Stimulated activated CD8-positive, alpha-beta memory T cell treated with anti-CD3 and anti-CD28 coated beads, Interleukin-7, amount 100 ng/mL, for 1 hour (primary cell): ENCODE measurements at places on chromosomes 2 and 18.
A peak's percentile ranks its signal among the peaks of the same experiment; 100 is the strongest.

DNA sequence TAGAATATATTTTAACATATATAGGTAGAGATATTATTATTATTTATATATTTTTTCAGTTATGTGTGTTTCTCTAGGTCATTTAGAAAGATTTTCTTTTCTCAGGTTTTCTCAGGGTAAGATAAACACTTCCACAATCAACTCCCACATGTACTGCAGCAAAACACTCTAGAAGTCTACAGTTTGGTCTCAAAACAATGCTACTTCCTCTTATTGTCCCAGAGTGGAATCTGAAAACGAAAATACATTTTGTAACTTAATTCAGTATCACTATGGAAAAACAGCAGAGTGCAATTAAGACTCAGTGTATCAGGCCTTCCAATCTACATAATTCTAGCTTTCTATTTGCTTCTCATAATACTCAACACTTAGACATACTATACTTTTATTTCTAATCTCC lies 190.1 kb upstream of the SLC35G4 start:
- DNase-seq: no peak

DNA sequence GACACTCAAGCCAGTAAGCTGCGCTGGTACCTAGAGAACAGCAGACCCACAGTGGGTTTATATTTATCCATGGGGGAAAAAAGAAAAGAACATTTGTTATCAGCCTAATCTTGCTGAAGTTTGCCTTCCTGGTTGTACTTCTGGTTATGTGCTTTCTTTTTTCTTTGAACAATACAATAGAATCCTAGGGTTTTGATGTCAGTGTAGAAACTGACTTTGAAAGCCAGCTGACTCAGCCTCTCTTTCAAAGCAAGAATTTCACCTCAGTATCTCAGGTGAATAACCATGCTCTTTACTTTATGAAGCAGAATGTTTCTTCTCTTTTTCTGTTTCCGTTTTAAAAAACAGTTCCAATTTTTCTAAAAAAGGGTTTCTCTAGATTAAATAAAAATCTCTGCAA lies 78.4 kb downstream of the CD8B2 start:
- no peak for DNase-seq

GRCh38 chr2:8819194-8819593 lies 18.2 kb downstream of the KIDINS220 start:
- DNase-seq: no peak

DNA sequence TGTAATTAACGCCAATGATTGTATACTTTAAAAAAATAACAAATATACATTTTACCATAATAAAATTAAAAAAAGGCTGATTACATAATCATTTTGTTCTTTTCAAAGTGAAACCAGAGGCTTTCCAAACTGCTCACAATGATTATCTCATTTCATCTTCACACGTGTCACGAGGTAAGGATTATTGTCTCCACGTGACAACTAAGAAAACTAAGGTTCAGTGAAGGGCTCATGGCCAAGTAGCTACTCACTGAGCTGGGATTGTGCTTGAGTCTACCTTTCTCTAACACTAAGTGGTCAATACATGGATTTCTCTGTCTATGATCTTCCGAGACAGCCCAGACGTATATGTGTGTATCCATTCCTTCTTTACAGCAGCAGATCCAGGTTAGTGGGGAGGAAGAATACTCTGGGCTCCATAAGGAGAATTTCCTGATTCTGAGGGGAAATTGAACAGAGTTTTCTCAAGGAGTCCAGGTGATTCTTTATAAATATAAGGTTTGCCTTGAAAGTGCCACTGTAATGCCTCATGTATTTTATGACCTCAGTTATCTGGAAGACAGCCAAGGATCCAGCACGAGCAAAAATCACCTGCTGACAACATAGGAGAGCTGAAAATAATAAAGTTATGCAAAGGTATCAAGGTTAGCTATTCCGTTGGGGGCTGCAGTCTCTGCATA lies 25.6 kb upstream of the ACSL3 start:
- no peak for DNase-seq

DNA sequence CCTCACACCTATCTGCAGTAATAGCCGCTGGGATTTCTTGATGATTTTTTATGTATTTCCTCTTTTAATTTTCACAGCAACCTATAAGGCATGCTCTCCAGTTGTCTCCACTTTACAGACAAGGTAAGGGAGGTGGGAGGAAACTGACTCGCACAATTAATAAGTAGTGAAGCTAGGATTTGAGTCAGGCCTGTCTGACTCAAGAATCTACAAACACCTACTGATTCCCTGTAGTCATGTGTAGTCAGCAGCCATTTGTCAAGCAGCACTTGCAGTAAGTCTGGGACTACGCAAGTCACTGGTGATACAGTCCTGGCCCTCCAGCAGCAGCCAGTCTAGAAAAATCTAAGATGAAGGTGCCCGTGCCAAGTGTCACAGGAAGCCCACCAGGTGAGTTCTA lies 193.6 kb upstream of the PKDCC start:
- no peak for DNase-seq

- DNase-seq: no peak
These were observed 259.1 kb downstream of the XIRP2 start for GRCh38 chr2:167147271-167147941.

DNA sequence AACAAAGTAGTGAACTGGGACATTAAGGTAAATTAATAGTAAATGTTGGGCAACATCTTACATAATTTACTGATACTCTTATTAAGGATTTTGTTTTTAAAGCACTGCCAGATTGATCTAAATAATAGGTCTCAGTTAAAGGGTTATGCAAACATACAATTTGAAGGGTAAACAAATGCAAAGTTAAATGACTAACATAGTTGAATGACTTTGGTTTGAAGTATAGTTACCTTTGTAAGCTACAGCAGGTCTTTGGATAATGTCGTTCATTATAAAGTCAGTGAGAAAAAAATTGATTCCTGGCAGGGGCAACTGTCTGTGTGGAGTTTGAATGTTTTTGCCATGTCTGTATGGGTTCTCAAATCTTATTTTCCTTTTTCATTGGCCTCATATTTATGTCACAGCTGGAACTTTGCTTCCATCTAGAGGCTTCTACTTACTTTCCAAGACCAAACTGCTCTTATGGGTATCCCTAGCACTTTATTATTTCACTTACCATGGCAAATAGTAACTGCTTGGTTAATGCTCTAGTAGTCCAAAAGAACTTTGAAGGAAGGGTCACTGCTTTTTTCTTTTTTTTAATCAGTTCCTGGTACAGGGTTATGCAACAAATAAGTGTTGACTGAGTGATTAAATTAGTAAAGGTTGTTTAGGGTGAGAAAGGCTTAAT lies 107.8 kb downstream of the NBEAL1 start:
- DNase-seq: no peak

DNA sequence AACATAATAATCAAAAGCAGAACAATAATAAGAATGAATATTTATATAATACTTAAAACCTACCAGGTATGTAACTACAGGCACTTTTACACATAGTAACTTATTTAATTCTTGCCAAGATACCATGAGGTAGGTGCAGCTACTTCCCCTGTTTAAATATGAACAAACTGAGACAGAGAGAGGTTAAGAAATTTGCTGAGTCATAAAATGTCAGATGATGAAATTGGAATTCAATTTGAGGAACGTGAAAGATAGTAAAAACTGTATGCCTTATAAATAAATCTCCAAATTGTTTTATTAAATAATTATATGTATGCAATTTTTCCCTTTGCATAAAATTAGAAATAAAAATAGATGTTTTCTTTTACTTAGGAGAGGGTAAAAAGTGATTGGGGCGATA lies 1103.3 kb upstream of the NRXN1 start:
- no peak for DNase-seq

- no peak for DNase-seq
These were observed 6.6 kb downstream of the BCL2L11 start for GRCh38 chr2:111127351-111127750.

DNA sequence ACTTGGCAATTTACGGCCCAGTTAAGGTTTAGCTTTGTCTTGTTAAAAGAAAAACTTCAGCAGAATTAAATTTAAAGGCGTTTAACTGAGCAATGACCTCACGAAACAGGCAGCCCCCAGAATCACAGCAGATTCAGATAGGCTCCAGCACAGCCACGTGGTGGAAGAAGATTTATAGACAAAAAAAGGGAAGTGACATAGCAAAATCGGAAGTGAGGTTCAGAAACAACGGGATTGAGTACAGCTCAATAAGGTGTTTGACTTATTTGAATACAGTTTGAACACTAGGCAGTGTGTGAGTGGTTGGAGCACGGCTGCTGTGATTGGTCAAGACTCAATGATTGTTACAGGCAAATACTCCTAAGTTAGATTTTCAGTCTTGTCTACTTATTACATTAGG lies 79.8 kb downstream of the MOGAT1 start:
- no peak for DNase-seq

DNA sequence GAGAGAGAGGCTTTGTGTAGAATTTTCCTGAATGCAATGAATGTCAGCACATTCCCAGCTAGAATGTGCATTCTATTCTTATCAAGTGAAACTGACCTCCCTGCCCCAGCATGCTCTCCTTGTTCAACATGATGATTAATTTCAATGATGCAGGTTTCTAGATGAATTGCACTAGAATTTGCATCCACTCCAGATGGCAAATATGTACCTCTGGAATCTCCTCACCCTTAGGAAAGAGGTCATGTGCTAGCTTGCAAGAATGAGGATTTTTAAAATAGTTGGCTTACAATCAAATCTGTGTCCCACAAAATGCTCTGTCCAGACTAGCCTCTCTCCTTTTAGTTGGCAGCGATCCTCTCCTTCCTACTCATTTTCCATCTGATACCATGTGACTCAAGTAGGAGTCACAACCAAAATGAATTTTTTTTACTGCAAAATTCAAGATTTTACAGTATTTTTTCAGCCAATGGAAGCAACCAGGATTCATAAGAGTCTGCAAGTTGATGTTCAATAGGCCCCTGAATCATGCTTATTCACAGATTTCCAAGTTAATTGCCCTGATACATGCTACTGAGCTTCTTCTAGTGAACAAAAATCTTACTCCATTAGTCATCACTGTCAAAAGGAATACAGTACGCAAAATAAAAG lies 21.0 kb upstream of the STAT4 start:
- DNase-seq: no peak

DNA sequence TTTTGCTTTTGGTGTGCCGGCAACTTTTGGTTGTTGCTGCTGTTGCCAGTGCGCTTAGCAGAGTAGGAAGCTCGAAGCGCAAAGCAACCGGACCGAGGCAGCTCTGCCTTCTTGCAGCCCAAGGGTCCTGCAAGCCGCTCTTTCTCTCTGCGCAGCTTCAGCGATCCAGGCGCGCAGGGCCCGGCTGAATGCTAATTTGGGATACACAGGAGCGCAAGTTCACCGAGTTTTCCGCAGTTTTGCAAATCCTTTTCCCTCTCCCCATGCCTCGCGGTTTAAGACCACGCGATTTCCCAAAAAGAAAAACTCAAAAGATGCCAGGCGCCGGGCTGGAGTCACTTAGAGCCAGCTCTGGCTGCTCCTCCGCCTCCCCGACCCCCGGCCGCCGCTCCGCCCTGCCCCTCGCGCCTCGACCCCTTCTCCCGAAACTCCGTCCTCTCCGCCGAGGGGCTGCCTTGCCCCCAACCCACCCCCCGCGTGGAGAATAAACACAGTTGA lies 13.5 kb upstream of the SIX3 start:
- DNase-seq: no peak

DNA sequence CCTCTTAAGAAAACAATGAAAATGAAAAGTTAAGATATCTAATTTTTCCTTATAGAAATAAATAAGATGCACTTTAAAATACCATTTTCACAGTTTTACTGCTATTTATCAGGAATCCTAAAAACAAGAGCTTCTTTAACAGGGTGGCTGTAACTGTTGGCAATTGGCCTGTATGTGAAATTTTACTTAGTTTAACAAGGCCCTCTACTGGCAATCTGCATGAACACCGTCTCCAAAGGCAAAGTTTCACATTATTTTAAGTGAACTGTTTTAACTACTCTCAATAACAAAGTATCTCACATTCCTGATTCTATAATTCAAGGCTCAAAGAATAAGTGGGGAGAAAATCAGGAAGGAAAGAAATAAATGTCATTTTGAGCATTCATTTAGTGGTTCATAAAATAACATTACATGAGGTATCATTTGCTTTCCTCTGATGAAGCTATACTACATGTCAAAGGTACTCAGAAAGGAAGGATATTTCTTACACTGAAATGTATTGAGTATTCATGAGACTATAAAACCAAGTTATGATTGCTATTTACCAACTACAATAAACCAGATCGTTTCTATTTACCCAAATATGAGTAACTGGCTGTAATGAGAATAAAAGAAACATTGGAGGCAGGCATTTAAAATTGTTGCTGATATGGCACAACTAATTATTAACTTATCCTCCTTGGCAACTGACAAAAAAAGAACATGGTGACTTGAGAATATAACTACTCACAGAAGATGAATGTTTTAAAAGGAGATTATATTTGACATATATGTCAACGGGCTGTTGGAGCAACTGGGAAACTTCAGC lies 7.0 kb downstream of the NCKAP5 start:
- no peak for DNase-seq

- DNase-seq: no peak
These were observed 228.6 kb upstream of the CHST9 start for GRCh38 chr18:27413495-27414401.

GRCh38 chr18:48866028-48866733 lies 84.6 kb downstream of the SMAD7 start:
- DNase-seq: no peak

- peak; percentile 64 for DNase-seq
These were observed 21.0 kb downstream of the INPP4A start for GRCh38 chr2:98465456-98466226.

DNA sequence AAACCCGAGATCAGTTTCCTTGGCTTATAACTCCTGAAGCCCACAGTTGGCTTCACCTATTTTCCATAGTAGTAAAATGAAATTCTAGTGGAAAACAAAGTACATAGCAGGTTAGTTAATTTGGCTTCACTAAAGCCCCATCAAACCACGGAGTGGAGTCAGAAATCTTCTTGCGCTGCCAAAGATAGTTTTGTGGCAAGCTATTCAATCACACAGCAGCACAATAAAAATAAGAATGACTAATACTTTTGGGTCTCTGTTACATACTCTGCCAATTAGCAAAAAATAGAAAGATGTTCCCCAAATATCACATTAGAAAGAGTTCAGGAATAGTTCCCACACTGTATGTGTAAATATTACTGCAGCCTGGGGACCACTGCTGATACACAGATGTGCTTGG lies 175.2 kb upstream of the NOL4 start:
- DNase-seq: no peak

DNA sequence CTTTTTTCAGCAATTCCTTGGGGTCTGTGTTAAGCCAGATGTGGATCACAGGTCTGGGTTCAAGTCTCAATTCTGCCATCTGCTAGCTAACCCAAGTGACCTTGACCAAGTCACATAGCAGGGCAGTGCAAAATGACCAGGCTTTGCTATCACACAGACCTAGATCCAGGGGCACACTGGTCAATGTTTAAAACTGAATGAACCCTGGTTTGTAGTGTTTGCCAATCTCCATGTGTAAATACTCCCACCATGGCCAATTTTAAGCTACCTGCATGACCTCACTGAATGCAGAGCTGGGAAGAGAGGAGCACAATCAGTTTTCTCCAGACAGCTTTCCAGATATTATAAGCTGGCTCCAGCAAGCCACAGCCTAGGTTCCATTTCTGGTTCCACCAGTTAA lies 142.9 kb downstream of the CHST9 start:
- no peak for DNase-seq

DNA sequence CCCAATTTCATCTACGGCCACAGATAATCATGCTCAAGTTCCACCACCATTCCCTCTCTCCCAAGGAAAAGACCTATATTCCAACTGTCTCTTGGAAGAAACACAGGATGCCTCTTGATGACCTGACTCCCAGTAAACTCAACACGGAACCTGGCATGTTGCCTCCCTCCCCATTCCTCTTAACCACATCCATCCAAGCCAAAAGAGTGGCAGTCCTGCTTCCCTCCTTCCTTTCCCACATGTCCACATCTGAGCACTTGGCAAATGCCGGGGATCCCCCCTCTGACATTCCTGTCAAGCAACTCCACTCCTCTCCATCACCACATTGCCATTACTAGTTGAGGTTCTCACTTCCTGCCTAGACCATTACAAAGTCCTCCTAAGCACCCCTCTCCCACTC lies 49.4 kb downstream of the PID1 start:
- DNase-seq: no peak
